Activated CD4-positive, alpha-beta T cell treated with anti-CD3 and anti-CD28 coated beads, Interleukin-2, amount 50 U/mL, for 16 hours (primary cell): ENCODE measurements at places on chromosomes 2 and 18.

DNA sequence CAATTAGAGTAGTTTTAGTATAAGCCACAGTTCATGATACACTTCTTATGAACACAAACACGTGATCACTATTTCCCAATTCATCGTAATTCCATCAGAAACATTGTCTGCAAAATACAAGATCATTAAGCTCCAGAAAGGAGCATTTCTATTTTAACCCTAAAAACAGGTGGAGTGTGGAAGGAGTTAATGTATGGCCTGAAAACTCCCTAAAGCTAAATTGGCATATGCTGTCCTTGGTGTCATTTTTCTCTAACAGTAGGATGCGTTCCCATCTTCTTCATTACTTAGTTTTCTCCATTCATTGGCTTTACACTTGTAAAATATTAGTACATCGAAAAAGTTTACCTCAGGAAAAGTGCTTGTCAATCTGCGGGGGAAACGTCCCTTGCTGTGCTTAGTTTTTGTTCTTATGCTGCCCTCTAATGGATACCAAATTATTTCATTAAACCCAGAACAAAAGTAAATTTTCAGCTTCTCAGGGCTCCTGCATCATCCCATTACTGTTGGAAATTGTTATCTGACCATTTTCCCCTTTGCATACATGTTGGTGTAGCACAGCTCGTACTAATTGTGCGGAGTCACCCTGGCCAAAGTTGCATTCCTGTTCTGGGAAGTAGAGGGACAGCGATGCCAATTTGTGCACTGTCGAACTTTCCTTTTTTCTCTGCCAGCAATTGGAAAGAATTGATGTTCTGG is 153.4 kb downstream of the GPD2 start:
- peak; percentile 47 for DNase-seq

DNA sequence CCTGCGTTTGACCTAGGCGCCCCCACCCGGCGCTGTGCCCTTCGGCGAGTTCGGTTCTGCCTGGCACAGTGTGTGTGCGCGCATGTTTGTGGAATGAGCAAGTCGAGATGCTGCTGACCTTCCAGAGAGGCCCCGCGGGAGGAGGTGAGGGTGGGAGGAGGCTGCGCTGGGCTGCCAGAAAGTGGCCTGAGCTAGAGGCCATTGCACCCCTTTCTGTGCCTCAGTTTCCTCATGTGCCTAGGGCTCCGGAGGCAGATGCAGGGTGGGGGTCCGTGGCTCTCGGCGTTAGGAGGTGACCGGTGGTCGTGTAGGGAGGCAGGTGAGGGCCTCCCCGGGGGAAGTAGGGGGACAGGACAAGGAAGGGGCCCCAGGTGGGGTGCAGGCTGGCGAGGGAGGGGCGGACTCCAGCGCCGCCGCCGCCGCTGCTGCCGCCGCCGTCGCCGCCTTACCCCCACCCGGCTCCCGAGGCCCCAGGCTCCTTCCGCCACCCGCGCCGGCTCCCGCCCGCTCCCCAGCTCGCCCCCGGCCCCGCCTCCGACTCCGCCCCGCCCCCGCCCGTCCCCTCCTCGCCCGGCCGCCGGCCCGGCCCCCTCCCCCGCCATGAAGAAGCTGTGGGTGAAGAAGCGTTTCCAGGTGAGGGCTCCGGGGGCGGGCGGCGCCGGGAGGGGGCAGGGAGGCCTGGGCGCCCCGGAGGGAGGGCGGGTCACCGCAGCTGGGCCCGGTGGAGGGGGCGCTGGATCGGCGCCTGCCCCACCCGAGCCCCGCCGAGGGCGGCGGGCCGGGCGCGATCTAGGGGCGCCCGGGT is 7.0 kb downstream of the SPEG start:
- no peak for DNase-seq

GRCh38 chr2:212536817-212537725 is 1.5 kb downstream of the ERBB4 start:
- no peak for DNase-seq

DNA sequence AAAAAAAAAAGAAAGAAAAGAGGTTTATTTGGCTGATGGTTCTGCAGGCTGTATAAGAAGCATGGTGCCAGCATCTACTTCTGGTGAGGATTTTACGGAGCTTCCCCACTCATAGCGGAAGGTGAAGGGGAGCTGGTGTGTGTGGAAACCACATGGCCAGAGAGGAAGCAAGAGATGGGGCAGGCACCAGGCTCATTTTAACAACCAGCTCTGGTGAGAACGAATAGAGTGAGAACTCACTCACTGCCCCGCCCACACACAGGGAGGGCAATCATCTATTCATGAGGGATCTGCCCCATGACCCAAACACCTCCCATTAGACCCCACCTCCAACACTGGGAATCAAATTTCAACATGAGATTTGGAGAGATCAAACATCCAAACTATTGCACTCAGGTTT is 68.5 kb downstream of the MOGAT1 start:
- DNase-seq: no peak

DNA sequence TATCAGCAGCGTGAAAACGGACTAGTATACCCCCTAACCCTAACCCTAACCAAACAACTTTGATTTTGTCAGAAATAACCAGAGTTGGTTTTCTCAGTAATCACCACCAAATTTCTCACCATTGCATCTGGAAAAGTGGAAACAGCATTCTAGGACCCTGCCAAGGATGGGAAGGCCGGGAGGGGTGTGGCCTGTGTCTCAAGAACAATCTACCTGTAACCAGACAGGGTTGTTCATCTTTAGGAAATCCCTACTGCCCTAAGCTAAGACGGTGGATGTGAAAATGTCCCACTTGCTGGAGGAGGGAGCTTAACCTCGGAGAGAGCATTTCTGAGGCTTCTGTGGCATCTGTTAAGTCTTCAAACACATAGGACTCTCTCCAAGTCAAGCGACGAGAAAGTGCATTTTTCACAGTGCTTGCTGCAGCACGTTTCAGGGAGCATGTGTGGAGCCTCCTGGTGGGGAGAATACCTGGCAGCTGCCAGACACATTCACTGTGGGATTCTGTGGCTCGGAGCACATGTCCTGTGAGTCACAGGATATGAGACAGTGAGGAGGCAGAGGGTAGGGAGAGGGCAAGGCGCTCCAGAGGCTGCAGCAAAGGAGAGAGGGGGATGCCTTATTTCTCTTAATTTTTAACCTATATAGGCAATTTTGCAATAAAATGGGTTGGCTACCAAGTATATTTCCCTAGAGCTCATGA is 207.5 kb downstream of the SPP2 start:
- peak; percentile 21 for DNase-seq

GRCh38 chr2:231673348-231673770 is 35.0 kb upstream of the PTMA start:
- no peak for DNase-seq

DNA sequence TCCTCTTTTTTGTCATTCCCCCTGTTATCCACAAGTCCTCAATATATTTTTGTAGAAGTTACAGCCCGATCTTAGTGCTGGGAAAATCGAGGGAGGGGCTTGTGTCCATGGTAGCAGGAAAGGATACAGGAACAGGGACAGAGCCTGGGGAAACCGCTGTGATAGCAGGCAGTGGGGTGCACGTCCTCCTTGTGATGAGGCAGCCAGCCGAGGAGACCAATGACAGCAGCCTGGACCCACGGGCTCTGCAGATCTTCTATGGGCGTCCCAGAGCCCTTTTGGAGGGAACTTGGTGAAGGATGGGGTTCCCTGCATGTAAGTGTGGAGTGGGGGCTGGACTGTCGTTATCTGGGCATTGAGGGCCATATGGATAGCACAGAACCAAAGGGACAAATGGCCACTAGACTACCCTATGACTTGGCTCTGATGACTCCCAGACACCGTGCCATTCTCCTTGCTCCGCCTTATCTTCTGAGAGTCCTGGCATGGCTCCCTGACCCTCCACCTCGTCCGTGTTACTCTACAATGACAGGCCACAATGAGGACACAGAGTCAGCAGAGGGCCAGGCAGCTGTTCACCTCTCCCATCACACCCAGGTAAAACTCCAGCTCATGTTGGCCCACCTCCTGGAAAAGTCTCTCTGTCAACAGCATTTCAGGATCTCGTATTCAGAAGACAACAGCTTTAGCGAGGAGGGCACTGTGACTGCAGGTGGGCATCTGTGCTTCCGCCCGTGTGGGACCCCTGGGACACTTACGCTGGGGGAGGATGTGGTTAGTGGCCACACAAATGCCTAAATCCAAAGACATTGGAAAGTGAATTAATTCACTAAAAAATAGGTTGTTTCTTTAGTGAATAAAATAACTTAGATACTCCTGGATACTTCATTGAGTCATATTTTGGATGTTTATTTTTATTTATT is 100.1 kb downstream of the VAPA start:
- no peak for DNase-seq

DNA sequence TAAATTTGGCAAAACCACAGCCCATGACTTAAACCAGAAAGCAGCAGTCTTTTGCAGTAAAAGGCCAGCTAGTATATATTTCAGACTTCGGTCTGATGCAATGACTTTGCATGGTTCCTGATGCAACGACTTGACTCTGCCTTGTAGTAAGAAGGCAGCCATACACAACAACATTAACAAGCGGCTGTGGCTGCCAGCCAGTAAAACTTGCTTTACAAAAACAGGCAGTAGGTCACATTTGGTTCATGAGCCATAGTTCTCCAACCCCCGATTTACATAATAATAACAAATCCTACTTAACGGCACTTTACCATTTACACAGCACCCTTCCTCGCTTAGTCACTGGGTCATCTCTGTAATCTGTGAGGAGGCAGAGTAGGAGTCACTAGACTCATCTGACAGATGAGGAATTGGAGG is 410.3 kb downstream of the LRATD1 start:
- no peak for DNase-seq

DNA sequence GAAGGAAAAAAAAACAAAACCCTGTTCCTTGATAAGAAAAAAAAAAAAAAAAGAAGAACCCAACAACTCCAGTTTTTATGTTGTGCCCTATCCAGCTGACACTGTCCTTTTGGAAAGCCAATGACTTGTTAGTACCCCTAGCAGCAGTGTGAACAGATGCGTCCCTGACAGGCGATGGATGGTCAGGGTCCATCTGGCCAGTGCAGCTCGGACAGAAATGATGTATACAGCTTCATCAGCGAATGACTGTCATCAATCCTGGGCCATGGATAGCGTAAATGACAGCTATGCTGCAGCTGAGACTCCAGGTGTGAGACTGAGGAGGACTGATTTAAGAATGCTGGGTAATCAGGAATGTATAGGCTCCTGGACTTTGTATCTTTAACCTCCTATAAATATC is 318.8 kb upstream of the FIGN start:
- DNase-seq: no peak

DNA sequence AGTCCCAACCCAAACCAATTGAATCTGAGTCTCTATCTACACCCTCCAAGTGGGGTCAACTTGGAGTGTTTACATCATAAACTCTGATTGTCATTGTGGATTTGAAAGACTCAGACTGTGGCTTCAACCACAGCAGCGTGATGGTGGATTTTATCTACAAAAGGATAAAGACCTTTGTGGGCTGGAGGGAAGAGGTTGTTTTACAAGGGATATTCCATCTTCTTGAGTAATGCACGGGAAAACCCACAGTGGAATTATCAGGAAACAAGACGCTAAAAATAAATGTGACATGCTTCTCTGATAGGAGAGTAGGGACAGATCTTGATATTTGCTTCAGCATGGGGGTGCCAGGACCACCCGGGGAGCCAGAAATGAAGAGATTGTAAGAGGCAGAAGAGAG is 93.5 kb downstream of the LPIN1 start:
- no peak for DNase-seq
